ENCODE measurements at places on chromosomes 1 and 21.

GRCh38 chr1:52629667-52630066, 3.3 kb upstream of the SHISAL2A start:
- no peak for DNase-seq

DNA sequence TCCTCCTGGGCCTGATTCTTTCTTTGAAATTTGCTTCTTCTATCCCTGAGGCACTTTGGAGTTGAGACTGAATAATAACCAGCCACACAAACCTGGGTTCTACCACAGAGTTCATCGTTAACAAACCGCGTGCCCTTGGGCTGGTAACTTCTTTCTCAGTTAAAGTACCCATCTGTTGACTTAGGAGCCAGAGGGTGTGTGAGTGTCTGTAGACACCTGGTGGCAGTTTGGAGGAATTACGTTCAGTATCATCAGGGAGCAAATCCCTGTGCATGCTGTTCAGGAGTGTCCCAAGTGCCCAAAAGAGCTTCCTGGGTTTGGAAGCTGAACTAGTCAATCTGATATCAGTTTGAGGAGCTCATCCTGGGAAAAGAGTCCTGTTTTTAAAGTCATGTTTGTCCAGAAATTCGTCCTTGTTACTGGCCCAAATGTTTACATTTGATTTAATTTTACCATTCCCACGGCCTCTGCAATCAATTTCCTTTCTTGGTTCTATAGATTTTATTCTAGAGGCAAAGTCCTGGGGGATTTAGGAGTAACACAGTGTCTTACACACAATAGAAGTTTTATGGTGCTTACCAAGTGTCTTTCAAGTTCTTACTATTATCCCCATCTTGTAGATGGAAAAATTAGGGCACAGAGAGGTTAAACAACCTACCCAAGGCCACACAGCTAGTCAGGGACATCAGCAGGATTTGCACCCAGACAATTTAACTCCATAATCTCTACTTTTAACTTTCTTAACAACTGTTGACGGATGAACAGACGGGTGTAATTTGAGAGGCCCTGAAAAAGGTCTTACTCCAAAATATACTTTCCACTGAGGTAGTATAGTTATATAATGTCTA, 26.7 kb upstream of the RPTN start:
- peak; percentile 57 for DNase-seq

- DNase-seq = no peak
Observed at GRCh38 chr1:160465123-160465522, 57.9 kb downstream of the SLAMF6 start.

- peak; percentile 65 for DNase-seq
Observed at GRCh38 chr1:228691926-228692325, 43.4 kb upstream of the RHOU start.

DNA sequence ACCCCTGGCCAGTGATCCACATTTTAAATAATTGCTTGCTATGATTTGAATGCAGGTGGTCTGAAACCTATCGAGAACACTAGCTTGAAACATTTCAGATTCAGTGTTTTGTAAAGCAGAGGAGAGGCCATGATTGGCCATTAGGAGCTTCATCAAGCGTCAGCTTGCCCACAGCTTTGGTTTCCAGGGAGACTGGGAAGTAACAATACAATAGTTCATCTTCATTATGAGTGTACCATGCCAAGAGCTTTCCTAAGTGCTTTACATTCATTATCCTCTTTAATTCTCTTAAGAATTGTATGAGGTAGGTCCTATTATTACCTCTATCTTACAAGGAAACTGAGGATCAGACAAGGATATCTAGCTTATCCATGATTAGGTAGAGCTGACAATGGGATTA, 27.7 kb upstream of the ATP5PO start:
- DNase-seq = no peak

DNA sequence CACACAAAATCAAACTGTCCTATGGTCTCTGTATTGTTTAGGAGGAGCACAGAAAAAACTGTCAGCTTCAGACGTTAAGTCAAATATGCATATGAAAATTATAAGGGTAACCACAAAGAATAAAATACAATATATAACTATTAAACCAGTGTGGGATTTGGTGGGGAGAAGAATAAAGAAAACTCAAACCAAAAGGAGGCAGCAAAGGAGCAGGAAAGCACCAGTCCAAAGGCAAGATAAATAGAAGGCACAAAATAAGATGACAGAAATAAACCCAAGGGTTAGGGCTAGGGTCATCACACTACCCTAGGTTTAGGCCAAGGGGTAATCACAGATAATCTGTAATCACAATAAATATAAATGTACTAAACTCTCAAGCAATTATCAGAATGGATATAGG, 32.8 kb downstream of the DLGAP3 start:
- no peak for DNase-seq

- DNase-seq = peak; percentile 65
Observed at GRCh38 chr1:245310571-245311531, 156.1 kb downstream of the KIF26B start.

GRCh38 chr1:34754964-34755637, at the start of gene GJB5:
Gene GJB5, plus strand, starts transcription at chr1:34755047. Its CDS starts 2,284 bp downstream, at chr1:34757331.
- DNase-seq = no peak

DNA sequence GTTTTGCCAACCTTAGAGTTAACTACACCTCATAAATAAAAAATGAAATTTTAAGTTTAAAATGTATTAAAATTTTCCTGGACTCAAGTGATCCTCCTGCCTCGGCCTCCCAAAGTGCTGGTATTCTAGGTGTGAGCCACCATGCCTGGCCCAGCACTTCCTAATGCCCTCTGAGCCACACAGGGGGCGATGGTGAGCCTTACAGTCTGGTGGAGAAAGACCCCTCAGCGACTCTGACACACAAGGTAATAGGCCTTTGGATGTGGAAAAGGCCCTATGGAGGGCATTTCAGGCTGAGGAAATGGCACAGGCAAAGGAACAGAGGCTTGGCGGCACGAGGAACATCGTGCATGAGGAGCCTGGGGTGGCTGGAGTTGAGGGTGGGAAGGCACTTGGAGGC, 6.7 kb downstream of the CITED4 start:
- DNase-seq = no peak

- no peak for DNase-seq
Observed at GRCh38 chr1:208030288-208031091, 119.6 kb upstream of the CD34 start.

DNA sequence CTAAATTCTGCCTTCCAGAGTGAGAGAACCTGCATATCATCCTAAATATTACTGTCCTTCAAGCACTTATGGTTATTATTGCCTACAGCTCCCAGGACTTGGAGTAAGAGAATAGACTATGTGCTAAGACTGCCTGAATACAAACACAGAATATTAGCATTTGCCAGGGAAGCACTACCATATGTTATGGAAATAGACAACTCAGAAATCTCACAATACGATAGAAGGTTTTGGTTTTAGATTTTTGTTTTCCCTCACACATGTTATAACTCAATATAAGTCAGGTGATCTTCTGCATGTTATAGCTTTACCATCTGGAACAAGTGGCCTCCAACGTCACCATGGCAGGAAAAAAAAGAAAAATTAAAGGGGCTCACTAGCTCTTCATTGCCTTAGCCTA, 413.9 kb downstream of the LRRIQ3 start:
- no peak for DNase-seq

DNA sequence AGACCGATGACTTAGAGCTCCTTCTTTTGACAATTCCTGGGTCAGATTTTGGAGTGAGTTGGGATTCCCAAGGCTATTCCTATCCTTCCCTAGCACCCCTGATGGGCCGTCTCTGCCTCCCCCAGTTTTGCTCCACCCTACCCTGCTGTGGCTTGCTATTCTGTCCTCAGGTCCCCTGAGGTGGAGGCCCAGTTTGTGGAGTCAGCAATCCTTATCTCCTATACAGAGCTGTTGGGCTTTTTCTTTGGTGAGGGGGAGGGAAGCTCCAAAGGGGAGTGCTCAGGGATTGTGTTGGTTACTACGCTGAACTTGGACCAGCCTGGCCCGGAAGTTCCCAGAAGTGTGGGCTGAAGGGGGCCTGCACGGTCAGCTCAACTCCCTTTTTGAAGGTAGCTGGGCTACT, 7.6 kb downstream of the SESN2 start:
- no peak for DNase-seq

- DNase-seq = no peak
Observed at GRCh38 chr21:25887646-25888306, 153.0 kb downstream of the GABPA start.

DNA sequence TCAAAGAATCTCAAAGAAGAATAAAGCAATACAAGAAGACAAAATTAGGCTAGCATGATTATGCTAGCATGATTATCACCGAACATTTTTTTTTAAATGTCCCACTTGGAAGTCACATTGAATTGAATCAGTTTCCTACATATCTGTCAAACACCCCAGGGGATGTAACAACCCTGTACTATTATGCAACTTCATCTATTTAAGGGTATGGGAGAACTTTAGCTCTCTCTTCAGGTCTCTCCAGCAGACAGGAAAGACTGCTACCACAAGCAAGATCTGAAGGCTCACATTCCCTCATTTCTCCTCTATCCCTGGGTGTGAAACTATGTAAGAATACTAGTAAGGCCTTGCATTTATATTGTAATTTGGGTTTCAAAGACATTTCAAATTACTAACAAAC, 52.8 kb downstream of the EDEM3 start:
- no peak for DNase-seq

GRCh38 chr1:216183007-216183406, 240.2 kb downstream of the USH2A start:
- DNase-seq = no peak

DNA sequence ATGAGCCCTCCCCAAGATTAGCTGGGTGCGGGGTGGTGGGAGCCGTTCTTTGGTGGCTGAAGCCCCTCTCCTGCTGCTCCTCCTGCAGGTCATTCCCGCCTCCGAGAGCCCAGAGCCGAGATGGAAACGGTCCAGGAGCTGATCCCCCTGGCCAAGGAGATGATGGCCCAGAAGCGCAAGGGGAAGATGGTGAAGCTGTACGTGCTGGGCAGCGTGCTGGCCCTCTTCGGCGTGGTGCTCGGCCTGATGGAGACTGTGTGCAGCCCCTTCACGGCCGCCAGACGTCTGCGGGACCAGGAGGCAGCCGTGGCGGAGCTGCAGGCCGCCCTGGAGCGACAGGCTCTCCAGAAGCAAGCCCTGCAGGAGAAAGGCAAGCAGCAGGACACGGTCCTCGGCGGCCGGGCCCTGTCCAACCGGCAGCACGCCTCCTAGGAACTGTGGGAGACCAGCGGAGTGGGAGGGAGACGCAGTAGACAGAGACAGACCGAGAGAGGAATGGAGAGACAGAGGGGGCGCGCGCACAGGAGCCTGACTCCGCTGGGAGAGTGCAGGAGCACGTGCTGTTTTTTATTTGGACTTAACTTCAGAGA, 448 bp downstream of the G0S2 start:
- DNase-seq = peak; percentile 22

DNA sequence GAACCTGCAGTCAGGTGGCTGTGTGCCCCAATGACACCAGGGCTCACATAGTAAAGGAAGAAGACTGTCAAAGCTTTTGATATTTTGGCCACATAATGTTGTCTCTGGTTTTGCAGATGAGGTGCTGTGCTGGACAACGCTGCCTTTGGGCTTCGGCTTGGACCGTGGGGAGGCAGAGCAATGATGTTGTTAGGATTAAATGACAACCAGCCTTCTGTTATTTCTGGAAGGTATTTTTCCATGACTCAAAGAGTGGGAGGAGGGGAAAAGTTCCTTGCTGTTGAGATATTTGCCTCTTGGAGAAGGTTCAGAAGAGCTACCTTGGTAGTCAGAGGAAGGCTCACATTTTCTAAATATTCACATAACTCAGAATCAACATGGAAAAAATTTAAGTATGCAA, 187.3 kb upstream of the GALNT2 start:
- DNase-seq = no peak

GRCh38 chr1:34746785-34747637, 7.8 kb upstream of the GJB5 start:
- no peak for DNase-seq

GRCh38 chr1:97063532-97063931, 341.9 kb downstream of the PTBP2 start:
- DNase-seq = no peak

GRCh38 chr1:244444854-244445253, 6.9 kb downstream of the ADSS2 start:
- peak; percentile 48 for DNase-seq

GRCh38 chr1:8027748-8028570, 1.9 kb upstream of the ERRFI1 start:
- DNase-seq = no peak

- no peak for DNase-seq
Observed at GRCh38 chr1:178629252-178630154, 95.5 kb upstream of the RALGPS2 start.

DNA sequence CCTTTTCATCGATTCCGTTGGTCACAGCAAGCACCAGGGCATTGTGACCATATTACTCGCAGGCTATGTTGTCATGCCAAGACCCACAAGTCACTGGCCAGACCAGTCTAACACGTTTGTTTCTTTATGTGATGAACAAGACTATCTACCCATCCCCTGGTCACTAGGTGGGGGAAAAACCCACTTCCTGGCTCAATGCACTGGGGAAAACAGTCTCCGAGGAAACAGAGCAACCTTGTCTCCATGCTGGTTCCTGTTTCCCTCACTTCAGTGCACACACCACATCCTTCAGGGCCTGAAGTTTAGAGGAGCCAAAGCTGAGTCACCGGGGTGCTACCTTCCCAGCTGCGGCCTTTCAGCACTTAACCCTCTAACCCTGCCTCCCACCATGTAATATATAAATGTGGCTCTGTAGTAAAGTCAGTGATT, 20.9 kb downstream of the ERICH3 start:
- DNase-seq = no peak

- no peak for DNase-seq
Observed at GRCh38 chr1:68049941-68050878, at the start of gene DIRAS3. Gene DIRAS3, minus strand, starts transcription at chr1:68050627. Its CDS starts 3,330 bp downstream, at chr1:68047297.

DNA sequence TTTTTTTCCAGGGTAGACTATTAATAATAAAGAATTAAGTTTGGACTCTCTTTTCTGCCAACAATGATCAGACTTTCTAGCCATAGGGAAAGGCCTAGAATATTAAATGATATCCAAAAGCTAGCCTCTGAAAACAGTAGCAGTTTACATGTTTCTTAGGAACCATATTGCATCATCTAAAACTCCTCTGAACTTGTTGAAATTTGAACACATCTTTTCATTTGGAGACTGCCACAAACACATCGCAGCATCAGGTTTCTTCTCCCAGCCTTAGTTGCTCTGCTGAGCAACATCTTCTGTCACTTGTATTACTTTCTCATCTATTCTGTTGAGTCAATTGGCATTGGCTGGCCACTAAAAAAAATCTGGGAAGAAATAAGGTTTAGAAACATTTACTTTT, 63.2 kb upstream of the GNG4 start:
- no peak for DNase-seq

GRCh38 chr1:98398649-98399048, 262.9 kb upstream of the SNX7 start:
- no peak for DNase-seq

- DNase-seq = no peak
Observed at GRCh38 chr21:18318156-18318555, 73.5 kb downstream of the CHODL start.

- DNase-seq = no peak
Observed at GRCh38 chr21:31405604-31406003, 61.5 kb upstream of the TIAM1 start.

DNA sequence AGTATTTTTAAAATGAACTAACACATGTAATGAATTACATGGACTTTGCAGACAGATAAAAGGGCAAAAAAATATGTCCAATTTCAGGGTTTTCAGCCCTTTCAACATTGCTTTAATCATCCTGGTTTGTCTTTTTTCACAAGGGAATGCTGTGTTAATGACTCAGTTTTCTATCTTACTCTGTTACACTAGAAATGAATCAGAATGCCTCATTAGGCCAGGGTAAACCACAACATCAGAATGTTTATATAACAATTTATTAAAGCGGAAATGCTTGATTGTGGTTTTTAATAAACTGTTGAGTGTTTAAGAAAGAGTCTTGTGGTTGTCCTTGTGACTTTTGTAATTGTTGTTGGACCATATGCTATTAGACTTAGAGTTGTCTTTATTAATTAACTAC, 13.5 kb downstream of the GORAB start:
- DNase-seq = no peak
